ENCODE measurements at places on chromosomes 11 and 22.

- DNase-seq, result no peak
These were observed 523.8 kb upstream of the FAT3 start for GRCh38 chr11:91700854-91701253.

DNA sequence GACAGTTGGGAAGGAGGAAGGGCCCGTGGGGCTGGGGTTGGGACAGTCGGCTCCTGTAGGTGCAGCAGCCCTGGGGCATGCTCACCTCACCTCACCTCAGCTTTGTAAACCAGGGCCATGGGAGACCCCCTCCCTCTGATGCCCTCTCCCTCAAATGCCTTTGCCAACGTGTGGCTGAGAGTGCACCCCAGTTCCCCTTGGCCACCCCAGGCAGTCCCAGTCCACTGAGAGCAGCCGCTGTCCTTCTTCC is 4.2 kb upstream of the NEAT1 start:
- no peak for DNase-seq

DNA sequence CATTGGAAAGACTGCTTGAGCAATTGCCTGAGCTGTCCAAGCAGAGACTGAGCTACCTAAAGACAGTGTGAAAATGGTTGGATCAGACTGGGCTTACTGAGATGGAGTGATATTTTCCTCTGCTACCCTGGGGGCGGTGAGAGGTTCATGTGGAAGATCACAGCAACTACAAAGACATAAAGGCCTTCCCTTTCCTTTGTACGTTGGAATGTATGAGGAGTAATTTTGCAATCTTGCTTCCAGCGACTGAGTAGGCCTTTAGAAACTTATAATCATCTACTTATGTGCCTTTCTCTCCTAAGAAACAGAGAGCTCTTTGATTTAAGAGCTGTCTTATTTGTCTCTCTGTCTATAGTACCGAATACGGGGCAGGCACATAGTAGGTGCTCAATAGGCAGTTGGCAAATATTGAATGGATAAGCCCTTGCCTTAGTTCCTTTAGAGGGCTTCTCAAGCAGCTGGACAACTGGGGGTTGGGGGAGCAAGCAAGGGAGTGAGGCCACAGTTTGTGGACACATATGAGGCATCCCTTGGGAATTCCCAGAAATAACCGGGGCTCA is 2.4 kb upstream of the HEPACAM start:
- DNase-seq, result no peak

GRCh38 chr11:118984825-118985224 is 13.1 kb upstream of the CENATAC start:
- DNase-seq, result no peak

DNA sequence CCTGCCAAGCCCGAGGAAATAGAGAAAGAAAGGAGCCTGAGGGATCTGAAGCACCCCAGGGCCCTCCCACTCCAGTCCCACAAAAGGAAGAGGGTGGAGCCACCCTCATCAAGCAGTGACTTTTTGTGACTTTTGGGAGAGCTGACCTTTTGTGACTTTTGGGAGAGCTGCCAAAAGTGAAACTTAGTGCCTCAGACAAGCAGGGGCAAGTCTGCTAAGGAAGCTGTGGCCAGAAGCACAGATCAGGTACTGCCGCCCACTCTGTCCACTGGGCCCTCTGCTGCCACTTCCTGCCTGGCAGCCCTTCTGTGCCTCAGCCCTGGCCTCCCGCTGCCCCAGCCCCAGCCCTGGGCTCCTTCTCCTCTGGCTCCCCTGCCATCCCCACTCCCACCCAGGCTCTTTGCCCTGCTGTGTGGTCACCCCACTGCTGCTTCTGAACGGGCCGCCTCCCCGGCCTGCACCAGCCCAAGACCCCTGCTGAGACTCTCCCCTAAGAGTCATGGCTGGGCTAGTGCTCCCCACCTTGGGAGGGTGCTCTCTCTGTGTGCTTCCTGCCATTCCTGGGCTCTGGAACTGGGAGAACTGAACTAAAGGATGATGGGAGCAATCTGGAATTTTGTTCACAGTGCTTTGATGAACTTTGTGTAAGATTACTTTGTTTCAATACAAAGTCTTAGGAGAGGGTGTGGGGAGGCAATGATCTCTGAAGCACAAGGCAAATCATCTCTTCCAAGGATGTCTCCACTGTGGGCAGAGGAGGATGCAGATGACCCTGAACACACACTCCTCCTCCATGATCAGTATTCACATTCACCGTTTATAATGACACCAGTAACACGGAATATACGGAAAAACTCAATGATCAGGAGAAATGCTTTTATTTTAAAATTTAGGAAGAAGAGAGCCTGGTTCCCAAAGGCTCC is at the start of gene APOBEC3H:
Gene APOBEC3H (plus strand): TSS at position 147 of the 923 bp plus-strand sequence. CDS start 3,035 bp downstream, outside the sequence.
- no peak for DNase-seq

DNA sequence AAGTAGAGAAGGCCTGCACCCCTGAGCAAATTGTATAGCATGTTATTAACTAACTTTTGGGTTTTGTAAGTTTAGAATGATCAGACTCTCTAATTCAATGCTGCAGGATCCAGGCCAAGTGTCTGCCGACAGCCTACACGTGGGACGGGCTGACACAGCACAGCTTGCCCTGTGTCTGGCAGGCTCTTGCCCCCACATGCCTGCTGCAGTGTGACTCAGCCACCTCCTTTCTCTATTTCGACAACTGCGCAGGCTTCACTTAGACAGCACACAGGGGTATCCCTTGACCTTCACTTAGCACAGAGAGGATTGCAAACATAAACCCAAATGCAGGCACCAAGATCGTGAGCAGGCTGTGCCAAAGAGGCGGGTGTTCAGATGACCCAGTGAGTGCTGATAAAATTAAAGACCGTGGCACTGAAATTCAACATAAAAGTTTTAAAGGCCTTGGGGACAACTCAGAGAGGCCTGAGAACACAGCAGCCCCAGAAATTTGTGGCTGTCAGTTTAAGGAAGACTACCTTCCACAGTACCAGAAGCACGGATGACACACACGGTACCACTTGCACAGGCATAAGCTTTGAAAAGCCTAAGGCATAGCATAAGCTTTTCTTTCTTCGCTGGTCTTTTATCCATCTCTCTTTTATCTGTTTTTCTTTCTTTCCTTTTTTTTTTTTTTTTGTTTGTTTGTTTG is 37.8 kb downstream of the SCN3B start:
- no peak for DNase-seq

DNA sequence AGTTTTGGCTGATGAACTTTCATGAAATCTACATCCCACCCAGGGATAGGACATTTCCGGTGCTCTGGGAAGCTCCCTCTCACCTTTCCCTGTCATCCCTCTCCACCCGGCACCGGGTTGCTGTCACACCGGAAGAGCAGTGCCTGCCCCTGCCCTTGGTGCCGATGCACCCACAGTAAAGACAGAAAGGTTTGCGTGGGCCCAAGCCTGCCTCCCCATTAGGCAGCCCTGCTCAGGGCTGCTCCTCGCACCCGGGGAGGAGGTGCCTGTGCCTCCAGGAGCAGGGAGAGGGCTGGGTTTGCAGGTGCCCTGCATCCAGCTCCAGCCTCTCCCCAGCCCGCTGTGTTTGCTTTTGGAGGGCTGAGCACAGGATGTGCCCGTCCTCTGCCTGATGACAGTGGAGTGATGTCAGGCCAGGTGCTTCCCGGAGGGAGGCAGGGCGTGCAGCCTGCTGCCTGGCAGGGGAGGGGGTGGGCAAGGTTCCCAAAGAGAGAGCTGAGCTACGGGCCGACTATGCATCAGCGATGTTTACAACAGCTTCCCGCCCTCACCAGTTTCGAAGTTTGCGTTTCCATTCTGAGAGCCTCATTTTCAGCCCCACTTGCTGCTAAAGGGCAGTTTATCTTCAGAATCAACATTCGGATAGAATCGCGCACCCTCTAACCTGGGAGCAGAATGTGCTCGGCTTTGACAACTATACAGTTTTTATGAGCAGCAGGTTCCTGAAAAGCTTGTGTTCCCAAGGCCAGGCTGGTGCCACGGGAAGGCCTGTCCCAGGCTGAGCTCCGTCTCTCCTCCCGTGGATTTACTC is 83.2 kb upstream of the CLDN5 start:
- peak; percentile 26 for DNase-seq

GRCh38 chr22:43994416-43994815 is 29.7 kb upstream of the PARVB start:
- DNase-seq, result no peak

DNA sequence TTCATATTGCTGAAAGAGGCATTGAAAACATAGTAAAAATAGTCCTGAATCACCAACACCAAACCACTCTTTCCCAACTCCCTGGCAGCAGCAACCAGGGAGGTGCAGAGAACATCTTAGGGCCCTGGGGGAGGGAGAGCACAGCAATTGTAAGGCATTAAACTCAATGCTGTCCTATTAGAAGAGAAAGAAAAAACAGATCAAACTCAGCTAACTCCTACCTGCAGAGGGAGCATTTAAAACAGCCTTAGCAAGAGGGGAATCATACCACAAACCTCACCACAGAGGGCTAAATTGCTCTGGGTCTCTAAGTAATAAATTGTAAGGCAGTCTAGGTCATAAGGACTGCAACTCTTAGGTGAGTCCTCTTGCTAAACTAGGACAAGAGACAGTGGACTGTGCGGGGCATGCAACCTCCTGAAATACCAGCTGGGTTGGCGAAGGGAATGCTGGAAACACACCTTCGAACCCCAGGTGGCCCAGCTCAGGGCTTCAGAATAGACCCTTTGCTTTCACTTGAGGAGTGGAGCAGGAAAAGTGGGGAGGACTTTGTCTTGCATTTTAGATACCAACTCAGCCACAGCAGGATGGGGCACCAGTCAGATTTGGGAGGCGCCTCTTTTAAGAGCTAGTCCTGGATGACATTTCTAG is 697.1 kb upstream of the FAT3 start:
- DNase-seq, result no peak

DNA sequence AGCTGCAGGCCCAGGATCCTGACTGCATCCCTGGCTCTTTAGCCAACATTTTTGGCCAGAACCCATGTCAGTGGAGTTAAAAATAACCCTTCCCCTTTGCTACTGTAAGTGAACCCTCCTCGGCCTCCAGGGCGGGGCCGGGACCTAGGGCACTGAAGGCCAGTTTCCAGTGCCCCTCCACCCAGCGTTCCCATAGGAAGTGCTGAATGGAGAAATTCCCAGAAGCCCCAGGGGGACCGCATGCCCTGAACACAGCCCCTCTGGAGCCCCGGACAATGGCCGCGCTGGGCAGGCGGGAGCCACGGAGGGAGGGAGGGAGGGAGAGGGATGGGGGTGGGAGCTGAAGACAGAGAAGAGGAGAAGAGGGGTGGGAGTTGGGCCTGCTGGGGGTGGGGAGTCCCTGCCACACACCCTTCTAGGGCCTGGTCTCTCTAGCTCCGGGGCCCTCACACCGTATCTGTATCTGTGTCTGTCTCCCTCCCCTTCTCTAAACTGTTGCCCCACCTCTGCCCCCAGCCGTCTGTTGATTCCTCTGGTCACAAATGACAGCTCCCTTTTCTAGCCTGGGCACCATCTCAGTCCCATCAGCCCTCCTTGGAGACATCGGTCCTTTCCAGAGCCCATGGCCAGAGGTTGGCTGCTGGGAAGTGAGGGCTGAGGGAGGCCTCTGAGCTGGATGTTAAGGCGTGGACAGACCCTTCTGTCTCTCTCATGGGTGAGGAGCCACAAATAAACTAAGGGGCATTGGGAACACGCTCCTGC is 10.9 kb downstream of the PDGFB start:
- no peak for DNase-seq

DNA sequence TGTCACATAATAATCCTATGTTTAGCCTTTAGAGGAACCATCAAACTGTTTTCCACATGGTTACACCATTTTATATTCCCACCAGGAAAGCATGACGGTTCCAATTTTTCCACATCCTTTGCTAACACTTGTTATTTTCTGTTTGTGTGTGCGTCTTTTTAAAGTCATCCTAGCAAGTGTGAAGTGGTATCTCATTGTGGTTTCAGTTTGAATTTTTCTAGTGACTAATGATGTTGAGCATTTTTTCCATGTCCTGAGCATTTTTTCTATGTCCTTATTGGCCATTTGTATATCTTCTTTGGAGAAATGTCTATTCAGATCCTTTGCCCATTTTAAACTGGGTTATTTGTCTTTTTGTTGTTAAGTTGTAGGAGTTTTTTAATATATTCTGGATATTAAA is 53.7 kb upstream of the DEPDC7 start:
- no peak for DNase-seq

DNA sequence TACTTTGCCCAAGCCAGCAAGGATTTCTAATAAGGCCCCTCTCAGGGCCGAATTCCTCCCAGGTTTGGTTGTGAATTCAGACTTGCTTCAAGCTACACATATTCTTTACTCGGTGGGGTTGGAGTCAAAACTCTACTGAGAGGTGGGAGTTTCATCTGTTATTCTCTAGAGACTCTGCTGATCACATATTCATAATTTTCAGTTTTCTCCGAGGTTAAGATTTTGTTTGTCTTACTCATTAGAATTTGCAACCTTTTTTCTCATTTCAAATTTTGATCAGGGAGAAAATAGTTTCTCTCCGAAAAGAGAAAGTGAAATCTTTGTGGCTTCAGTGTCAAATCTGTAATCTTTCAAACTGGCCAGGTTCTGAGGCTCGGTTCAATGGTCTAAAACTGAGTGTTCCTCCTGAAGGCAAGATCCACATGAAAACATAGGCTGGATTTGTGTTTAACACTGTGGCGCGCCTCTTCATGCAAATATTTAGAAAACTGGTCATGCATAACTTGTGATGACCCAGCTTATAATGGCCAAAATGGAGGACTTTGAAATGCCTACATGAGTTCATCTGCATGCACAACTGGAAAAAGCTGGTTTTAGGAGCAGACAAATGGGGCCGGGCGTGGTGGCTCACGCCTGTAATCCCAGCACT is 21.5 kb upstream of the GSTP1 start:
- DNase-seq, result no peak

DNA sequence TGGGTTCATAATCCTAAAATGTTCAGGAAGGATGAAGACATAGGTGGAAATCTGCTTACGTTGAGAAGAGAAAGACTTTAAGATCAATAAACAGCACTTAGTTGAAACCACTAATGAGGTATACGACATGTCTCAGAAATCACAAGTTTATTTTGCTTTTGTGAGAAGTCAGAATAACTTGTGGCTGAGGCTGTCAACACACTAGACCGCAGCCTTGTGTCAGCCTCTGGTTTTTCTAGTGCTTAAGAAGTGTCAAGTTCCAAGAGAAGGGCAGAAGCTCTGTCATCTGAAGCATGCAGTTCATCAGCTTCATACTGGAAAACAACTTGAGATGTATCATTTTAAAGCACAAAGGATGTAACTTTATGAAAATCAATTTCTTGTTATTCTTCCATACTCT is 420.9 kb downstream of the METTL15 start:
- DNase-seq, result no peak

GRCh38 chr11:69450857-69451220 is 30.6 kb upstream of the LINC01488 start:
- no peak for DNase-seq

GRCh38 chr22:45785458-45785857 is 113.8 kb downstream of the ATXN10 start:
- no peak for DNase-seq
